Central memory CD4-positive, alpha-beta T cell (primary cell): ENCODE measurements at places on chromosomes 4 and X.

GRCh38 chrX:130413415-130413814, 11.6 kb downstream of the RBMX2 start:
- no peak for DNase-seq

GRCh38 chr4:134147941-134148340, 53.6 kb downstream of the PABPC4L start:
- DNase-seq = no peak

GRCh38 chr4:69888336-69888735, 28.4 kb upstream of the SULT1E1 start:
- DNase-seq = no peak

DNA sequence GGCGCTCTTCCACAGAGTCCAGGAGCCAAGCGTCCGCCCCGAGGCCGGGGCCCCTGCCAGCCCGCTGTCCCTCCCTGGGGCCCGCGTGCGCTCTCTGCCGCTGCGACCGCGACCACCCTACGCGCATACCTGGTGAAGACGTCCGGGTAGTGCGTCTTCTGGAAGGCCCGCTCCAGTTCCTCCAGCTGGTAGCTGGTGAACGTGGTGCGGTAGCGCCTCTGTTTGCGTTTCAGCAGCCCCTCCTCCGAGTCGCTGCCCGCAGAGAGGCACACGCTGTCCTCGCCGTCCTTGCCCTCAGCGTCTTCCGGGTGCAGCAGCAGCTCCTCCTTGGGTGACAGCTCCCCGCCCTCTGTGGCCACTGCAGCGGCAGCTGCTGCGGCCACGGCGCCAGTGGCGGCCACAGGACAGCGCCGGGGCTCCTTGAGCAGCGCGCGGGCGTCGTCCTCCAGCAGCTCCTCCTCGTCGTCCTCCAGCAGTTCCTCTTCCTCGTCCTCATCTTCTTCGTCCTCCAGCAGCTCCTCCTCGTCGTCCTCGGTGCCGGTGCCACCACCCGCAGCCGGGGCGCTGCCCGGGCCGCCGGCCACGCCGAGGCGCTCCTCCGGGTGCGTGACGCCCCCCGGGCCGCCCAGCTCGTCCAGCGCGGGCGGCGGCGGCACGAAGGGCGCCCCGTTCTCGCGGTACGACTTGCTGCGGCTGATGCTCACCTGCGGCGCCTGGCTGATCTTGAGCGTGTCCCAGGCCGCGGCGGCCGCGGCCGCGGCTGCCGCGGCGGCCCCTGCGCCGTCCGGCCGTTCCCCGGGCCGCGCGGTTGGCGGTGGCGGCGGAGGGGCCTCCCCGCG, 2.8 kb downstream of the ARX start:
- no peak for DNase-seq

DNA sequence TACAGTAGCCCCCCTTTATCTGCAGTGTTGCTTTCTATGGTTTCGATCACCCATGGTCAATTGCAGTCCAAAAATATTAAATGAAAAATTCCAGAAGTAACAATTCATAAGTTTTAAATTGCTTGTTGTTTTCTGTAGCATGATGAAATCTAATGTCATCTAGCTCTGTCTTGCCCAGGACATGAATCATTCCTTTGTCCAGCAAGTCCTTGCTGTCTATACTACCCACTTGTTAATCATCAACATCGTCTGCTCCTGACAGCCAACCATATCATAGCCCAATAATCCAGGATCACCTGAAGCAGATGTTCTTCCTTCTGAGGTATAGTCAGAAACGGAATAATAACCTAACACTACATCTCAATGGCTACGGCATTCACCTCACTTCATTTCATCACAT, 79.8 kb downstream of the ADAMTS3 start:
- DNase-seq = no peak

- no peak for DNase-seq
These were observed 52.7 kb downstream of the TBC1D9 start for GRCh38 chr4:140703463-140703862.

- DNase-seq = no peak
These were observed 7.2 kb downstream of the STK26 start for GRCh38 chrX:132030264-132030663.

DNA sequence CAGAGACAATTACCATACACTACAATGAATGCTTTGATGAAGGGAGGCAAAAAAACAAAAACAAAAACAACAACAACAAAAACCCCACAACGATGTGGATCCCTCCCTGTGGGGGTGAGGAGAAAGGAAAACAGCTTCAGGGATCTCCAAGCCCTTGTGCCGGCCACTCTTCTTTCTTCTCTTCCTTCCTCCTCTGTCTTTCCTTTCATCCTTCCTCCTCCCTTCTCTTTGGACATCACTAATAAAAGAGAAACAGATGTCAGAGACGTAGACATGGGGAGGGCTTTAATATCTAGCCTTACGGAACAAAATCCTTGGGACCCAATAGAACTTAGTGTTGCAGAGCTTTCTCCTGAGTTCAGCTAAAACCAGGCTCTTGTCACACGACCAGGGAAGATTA, 18.8 kb upstream of the STX18 start:
- no peak for DNase-seq

- no peak for DNase-seq
These were observed 301.0 kb downstream of the PAPSS1 start for GRCh38 chr4:107419052-107419451.

- no peak for DNase-seq
These were observed 105.4 kb downstream of the SYNPO2 start for GRCh38 chr4:118994030-118994429.
